ENCODE measurements at places on chromosomes 7 and 10. TPM values are rescaled to one million over a fixed set of nuclear protein-coding genes. Genes with fewer than 3 reads are reported as not detected.

Gene PPP1R9A
- total RNA-seq: 0.06 TPM

DNA sequence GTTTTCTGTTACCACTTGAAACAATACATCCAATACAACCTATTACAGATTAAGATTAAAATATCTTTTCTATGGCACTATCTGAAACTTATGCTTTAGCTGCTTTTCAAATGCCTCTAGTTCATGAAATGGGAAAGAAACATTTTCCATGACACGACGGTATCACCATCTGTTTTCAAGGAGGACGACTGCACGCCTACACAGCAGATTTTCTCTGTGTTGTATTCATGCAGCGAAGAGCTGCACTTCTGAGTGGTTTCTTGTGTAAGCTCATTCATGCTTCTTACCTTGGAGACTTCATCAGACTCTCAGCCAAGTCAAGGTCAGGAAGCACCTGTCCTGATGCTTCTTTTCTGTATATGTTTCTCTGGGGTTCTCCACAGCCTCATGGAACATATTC is 179.2 kb downstream of the DYNC1I1 start:
- no peak for DNase-seq

Gene C7orf33
- total RNA-seq: not detected

Gene CNPY1
- not detected for total RNA-seq

- DNase-seq: no peak
Observed at GRCh38 chr10:7525314-7526016, 114.6 kb upstream of the SFMBT2 start.

DNA sequence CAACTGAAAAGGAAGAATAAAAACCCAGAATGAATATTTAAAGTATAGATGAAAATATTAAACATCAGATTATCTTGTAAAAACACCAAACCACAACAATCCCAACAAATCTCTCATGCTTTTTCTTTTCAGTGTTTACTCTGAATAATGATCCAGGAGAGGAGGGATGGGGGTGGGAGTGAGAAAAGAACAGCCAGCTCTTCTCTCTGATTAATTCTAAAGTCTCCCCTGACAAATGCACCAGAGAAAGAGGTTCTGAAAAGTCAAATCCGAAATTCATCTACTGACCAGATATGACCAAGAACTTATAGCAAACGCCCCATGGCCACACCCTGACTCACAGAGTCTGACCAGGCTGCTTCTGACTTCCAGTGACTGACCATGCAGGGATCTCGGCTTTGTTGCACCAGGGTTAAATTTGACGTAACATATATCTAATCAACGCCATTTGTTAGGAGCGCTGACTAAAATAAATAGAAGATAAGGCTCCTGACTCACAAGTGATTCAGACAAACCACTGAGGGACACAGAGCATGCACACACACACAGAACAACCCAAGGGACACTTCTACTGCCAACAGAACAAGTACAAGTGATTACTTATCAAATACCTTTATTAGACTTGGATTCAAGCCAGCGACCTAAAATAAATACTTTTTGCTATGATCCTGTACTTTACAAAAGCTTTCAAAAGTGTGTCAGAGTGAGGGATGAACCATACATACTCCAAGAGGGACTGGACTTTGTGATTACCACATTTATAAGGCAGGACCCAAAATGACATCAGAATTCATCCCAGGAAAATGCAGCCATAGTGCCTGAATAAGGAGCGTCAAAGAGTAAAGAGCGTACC is 9.3 kb upstream of the SPOCK2 start:
- no peak for DNase-seq

- no peak for DNase-seq
Observed at GRCh38 chr7:4133491-4134044, 548.5 kb upstream of the FOXK1 start.

- no peak for DNase-seq
Observed at GRCh38 chr10:111335826-111336225, 259.0 kb downstream of the ADRA2A start.

DNA sequence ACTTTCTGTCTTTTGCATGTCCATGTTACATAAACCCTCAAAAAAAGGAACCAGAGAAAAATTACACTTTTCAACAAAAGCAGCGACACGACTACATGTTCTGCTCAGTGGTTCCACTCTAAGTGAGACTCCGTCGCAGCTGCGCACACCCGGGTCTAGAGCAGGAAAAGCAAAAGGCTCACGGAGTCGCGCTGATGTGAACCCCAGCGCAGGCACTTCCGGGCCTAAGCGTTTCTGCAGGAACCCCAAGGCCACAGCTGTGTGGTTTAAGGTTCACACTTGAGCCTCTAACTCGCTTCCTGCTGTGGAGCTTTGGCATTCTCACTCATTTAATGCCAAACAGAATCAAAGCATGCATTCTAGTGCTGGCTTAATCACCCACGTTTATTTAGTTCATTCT is 240.3 kb downstream of the DNAJB6 start:
- no peak for DNase-seq

- DNase-seq: no peak
Observed at GRCh38 chr10:30583778-30584415, 45.7 kb downstream of the LYZL2 start.

DNA sequence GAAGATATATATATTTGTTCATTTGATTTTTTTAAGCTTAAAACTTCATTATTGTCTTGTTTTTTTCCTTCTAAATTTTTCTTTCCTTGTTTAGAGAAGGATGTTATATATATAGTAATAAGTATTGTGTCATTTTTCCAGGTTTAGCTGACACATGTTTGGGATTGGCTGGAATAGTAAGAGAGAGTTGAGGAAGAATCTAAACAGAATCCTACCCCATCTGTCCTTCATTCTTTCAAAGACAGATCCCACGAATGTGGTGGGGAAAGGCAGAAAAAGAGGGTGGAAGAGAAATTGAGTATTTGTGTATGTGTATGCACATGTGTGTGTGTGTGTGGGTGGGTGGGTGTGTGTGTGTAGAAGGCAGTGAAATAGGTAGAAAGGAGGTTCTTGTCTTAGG is 132.4 kb downstream of the SVIL start:
- no peak for DNase-seq

DNA sequence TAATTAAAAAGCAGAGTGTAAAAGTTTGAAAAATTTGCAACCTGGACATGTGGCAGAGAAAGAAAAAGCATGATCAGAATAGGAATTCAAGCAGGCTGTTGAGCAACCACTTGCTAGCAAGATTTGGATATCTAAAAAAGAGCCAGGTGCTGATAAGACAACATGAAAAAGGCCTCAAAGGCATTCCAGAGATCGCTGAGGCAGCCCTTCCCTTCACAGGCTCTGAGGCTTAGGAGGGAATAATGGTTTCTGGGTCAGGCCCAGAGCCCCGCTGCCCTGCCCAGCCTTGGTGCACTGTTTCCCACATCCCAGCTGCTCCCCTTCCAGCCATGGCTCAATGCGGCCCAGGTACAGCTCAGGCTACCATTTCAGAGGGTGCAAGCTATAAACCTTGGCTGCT is 64.1 kb upstream of the EEPD1 start:
- no peak for DNase-seq

Gene FOXI2
- not detected for total RNA-seq

DNA sequence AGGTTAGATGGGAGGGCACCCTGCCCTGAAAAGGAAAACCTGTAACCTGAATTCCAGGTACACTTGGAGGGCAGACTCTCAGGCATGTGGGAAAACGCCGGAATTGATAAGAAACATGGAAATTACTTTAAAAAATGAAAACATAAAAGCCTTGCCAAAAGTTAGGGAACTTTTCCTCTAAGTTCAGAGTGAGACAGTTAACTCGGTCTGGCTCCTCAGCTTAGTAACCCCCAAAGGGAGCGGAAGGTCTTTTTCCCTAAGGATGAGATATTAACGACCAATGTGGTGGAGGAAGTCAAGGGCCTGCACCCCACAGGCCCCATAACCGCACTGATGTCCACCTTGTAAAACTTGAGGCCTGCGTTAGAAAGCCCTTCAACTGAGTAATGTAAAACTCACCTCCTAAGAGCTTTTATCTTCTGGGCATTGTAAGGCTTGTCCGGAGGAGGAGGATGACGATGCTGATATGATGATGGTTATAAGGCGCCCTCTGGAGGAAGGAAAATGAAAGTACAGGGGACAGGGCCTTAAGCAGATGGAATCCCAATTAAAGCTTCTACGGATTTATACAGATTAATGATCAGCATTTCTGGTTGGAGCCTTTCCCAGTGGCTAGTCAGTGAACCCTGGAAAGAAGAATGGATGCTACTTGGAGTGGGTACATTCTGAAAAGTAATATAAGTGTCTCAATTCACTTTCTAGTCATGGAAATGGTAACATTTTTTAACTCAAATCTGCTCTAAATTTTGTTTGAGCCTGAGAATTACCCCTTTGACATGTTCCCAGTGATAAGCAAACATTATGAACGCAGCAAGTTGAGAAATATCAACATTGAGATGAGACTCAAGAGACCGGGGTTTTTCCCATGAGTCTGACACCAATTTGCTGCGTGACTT is 694 bp downstream of the COL1A2 start:
- DNase-seq: no peak

Data from activated naive CD8-positive, alpha-beta T cell treated with anti-CD3 and anti-CD28 coated beads, Interleukin-2, amount 10 ng/mL, durations not matched to agents 7 days and 5 days (primary cell).